NCI-H1105 treated with DMSO at 0.1 percent for 48 hours (cell line): ENCODE measurements at places on chromosomes 3 and 15.

GRCh38 chr3:6962801-6963200 lies 101.9 kb downstream of the GRM7 start:
- DNase-seq: peak; percentile 28

GRCh38 chr3:154954757-154955156 lies 125.4 kb upstream of the MME start:
- no peak for DNase-seq

DNA sequence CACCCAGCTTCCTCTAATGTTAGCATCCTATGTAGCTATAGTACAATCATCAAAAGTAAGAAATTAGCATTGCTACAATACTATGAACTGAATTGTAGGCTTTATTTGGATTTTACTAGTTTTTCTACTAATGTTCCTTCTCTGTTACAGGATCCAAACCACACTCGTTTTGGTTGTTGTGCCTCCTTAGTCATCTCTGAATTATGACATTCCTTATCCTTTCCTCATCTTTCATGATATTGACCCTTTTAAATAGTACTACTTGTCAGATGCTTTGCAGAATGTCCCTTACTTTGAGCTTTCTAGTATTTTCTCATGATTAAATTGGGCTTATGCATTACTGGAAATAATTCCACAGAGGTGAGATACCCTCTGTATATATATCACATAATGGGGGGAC lies 265.4 kb downstream of the VPS13C start:
- no peak for DNase-seq

DNA sequence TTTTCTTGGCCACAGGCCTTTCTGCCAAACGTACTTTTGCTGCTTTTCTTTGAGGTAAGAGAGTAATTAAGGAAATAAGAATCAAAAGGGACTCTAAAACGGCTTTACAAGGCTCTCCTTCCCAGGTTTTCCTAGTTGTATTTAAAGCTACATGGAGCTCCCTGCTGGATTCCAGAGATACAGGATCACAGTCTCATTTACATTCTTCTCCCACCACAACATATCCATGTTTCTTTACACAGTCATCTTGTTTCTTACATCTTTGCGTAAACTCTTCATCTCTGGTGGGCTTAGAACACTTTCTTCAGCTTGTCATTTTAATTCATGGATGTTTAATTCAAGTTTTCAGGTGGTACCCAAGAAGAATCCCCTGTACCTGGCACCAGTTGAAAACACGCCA lies 117.6 kb upstream of the BFSP2 start:
- no peak for DNase-seq

DNA sequence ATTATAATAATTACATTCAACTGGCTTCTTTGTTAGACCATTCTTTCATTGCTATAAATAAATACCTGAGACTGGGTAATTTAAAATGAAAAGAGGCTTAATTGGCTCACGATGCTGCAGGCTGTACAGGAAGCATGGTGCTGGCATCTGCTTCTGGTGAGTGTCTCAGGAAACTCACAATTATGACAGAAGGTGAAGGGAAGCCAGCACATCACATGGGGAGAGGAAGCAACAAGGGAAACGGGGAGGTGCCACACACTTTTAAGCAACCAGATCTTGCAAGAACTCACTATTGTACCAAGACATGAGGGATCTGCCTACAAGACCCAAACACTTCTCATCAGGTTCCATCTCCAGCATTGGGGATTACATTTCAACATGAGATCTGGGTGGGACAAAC lies 413.1 kb upstream of the ARRDC4 start:
- peak; percentile 10 for DNase-seq

DNA sequence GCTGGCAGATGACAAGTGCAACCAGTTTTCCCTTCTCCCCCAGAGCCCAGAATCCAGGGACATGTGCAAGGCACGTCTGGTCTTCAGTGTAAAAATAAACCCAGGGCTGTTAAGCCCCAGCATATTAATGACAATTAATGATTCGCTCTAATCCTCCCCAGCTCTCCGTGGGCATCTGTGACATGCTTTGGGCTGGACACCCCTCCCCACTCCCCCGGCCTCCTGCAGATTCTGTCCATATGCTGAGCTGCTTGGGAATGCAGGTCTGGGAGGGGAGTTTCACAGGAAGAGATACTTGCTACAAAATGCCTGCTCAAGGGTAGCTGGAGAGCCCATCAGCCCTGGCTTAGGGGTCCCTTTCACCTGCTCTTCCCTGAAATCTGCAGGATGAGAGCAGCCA lies 43.0 kb upstream of the NTRK3 start:
- no peak for DNase-seq

DNA sequence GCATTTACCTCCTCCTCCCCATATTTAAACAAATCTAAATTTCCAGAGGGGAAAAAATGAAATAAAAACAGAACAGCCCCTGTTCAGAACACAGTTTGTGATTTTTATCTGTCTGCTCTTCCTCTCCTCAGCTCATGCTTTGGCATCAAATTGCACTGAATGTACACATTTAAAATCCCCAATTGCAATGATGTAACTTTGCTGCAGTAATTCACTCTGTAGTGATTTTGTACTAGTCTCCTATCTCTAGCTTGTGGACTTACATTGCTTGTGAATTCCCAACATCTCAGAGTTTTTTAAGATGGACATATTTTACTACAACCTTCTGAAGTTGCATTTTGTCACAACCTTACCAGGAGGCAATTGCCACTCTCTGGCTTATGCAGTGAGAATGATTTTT lies 81.6 kb upstream of the ROBO2 start:
- DNase-seq: no peak

- no peak for DNase-seq
Measured at GRCh38 chr3:176839466-176839865, 357.8 kb downstream of the TBL1XR1 start.

DNA sequence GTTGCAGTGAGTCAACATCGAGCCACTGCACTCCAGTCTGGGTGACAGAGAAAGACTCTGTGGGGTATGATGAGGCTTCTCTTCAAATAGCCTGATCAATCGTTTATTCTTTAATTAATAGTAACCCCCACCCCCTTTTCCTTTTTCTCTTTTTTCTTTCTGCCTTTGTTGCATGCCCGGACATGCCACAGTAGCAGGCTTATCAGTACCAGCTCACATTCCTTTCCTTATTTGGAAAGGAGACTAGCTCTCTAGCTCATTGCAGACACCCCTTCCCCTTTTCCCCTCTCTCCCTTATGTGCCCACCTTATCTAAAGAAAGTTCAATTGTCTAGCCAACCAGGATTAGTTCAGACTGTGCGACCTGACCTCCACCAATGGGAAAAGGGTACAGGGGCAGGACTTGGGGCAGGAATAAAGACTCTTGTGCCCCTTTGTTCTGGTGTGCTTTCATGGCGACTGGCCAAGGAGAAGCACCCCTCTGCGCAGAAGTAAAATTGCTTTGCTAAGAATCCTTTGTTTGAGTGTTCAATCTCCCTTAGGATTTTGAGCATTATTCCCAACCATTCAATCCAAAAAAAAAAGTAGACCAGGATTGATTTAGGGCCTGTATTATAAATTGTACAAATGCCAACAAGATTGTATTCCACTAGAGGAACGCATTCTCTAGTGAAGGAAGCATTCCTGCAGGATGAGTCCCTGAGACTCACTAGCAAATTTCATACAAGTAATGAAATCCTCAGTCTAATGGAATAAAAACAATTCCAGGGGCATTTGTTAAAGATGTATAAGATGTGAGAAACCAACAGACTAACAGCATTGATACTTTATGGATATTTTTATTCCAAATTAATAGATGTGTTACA lies 95.8 kb upstream of the SNRPN start:
- DNase-seq: no peak

DNA sequence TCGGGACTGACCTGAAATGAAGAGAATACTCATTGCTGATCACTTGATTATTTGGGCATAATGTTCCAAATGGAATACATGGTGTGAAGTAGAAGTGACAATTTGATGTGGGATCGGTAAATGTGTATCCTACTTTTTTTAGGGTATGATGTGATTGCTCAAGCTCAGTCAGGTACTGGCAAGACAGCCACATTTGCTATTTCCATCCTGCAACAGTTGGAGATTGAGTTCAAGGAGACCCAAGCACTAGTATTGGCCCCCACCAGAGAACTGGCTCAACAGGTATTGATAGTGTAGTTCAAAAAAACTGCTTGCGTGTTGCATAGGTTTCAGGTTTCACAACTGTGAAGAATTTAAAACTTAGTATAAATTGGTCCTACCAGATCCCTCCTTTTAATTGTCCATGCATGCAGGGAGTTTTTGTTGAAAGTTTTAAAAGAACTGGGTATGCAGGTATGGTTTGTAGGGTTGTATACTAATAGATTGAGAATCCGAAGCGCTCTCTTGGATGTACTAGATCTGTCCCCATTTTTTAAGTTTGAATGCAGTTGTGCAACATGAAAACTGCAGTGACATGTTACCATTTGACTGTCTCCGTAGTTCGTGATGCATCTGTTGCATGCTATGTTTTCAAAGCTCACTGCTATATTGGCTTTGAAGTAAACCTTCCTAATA lies 1.6 kb downstream of the EIF4A2 start:
- DNase-seq: no peak

- DNase-seq: no peak
Measured at GRCh38 chr3:127038923-127039581, 56.1 kb downstream of the PLXNA1 start.

DNA sequence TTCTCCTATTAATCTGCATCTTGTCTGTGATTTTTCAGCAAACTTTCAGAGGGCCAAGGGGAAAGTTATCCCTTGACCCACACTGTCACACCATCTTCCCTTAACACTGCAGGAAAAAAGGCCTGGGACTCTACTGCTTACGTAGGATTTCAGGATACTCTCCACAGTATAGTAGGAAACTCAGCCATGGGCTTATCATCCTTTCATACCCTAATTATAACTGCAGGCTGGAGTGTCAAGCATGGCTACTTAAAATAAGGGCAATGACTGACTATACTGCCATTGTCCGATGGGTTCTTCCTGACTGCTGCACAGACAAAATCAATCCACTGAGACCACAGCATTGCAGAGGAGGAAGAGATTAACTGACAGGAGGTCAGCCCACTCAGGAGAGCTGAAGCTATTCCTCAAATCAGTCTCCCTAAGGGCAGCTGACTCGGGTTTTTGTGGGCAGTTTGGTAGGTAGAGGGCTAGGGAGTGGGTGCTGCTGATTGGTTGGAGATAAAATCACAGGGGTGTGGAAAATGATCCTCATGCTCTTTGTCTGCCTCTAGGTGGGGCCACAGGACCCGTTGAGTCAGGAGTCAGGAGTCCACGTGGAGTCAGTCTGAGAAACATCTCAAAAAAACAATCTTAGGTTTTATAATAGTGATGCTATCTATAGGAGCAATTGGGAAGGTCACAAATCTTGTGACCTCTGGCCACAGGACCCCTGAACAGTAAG lies 118.2 kb upstream of the STRIT1 start:
- no peak for DNase-seq

DNA sequence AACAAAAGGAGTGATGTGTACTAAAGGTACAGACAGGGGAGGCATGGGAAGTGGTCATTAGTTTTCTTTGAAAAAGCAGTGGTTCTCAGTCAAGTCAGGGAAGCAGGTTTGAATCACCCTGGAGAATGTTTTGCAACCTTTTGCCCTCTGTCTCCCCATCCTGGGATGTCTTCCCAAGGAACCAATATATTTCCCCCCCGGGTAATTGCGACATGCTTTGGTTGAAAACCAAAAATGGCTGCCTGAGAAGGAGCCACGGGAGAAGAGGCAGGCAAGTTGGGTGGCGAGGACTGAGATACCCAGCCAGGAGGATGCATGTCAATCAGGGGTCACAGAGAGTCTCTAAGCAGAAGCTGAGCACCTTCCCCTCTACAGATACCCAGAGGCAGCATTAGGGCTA lies 20.2 kb upstream of the PPP1R2 start:
- no peak for DNase-seq

DNA sequence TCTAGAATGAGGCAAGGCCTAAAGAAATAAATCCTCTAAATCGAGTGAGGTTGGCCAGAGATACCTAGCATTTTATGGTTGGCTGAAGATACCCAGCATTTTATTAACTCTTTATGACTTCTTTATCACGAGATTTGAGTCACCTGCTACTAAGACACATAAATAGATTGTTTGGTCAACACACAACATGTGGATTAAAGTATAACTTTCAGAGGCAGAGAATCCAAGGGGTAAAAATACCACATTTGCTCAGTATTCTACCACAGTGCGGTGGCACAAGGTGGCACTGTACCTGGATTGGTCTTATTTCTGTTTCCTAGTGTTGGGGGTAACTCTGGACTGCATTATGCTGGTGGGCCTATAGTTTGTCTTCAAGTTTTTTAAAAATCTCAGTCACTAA lies 27.0 kb upstream of the VILL start:
- no peak for DNase-seq

GRCh38 chr3:81516042-81516441 lies 245.4 kb downstream of the GBE1 start:
- no peak for DNase-seq

DNA sequence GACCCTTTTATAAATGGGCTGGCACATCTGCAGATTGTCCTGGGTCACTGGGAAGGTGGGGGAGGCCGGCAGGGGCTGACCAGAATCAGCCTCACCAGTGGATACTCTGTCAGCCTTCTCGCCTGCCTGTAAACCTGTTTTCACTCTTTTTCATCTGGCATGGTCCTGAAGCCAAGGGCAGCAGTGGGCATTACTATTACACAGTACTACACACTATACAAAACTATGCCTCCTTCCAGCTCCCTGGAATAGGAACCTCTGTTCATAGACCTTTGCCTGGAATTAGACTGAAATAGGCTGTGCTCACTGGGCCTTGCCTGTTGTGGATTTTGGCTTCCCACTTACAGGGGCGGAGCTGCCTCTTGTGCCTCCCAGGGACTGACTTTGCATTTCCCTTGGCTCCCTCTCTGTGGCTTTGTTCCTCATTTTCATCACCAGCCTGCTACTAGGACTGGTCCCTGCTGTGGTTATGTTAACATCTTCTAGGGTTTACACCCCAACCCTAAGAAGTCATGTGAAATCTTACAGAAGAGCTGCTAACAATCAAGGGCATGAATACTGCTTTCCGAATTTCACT lies 120.7 kb downstream of the FNDC3B start:
- no peak for DNase-seq
